Kidney (tissue), 22 donors: ENCODE measurements at places on chromosomes 16 and 17. TPM values are rescaled to one million over a fixed set of nuclear protein-coding genes. Genes with fewer than 3 reads are reported as not detected.

CA5A gene
- not detected for polyA plus RNA-seq

MYCBPAP gene
- polyA plus RNA-seq: 2.9 TPM

CA7 gene
- not detected for polyA plus RNA-seq

CEP295NL gene
- not detected for polyA plus RNA-seq

ITGB3 gene
- 7.1 TPM for polyA plus RNA-seq

NATD1 gene
- polyA plus RNA-seq: 5.0 TPM

C16orf92 gene
- polyA plus RNA-seq: not detected

GPR142 gene
- not detected for polyA plus RNA-seq

- DNase-seq: peak; percentile 59
These were observed at the start of gene FAM20A for GRCh38 chr17:68600931-68601564. TSS of gene FAM20A (minus strand) at chr17:68601367. CDS start at chr17:68600666, 701 bp downstream.

DNA sequence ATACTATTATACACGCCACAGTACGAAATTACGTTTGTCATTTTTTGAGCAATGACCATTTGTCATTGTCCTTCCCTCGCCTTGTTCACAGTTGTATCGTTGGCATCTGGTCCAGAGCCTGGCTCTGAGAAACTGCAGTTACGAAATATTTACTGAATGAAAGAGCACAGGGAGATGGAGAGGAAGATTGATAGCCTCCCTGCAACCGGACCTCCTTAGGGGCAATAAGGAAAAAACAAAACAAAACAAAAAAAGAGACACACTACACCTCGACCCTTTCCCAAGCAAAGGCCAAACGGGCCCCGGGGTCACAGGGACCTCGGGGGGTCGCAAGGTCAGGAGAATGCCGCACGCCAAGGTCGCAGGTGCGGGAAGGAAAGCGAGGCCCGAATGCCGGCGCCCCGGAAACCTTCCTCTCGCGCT, 857 bp downstream of the GOT2 start:
- peak; percentile 15 for DNase-seq

DNA sequence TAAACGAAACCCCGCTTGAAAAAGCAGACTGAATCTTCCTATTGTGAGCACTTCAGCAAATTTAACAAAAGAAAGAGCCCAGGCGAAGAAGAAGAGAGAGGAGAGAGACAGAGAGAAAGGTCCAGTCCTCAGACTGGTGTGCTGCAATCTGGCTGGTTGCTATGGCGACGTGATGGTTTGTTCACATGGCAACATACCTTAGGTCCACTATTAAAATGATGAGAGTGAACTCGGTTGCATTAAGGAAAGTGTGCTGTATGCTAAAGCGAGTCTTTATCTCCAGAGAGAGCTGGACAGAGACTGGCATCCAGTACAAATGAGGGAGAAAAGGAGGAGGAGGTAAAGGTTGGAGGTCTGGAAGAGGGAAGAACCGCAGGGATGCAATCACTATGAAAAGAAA, 271.8 kb upstream of the ZFHX3 start:
- no peak for DNase-seq

DNA sequence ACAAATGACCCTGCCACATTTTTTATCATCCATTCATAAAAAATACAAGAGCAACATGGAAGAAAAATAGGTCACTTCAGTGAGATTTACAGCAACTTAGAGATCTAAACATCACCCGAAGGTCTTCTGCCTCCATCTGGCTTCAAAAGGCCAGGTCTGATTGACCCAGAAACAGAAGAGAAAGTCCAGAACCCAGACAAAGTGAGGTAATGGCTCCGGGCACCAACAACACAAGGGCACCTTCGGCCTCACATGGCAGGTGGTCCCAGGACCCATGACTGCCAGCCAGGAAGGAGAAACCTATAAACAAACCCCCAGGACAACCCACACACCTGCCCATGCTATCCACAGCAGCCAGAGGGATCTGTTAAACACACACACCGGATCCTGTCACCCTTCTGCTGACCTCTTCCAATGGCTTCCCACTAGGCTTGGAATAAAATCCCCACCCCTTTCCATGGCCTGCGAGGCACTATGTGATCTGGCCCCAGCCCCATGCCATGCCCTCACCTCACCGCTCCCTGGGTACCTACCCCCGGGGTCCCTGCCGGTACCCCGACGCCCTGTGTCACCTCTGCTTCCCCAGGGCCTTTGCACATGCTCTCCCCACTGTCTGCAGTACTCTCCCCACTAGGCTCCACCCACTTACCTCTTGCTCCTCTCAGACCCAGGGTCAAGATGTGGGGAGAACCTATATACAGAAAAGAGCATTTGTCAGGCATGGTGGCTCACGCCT, 149.1 kb downstream of the ZNF423 start:
- no peak for DNase-seq

DNA sequence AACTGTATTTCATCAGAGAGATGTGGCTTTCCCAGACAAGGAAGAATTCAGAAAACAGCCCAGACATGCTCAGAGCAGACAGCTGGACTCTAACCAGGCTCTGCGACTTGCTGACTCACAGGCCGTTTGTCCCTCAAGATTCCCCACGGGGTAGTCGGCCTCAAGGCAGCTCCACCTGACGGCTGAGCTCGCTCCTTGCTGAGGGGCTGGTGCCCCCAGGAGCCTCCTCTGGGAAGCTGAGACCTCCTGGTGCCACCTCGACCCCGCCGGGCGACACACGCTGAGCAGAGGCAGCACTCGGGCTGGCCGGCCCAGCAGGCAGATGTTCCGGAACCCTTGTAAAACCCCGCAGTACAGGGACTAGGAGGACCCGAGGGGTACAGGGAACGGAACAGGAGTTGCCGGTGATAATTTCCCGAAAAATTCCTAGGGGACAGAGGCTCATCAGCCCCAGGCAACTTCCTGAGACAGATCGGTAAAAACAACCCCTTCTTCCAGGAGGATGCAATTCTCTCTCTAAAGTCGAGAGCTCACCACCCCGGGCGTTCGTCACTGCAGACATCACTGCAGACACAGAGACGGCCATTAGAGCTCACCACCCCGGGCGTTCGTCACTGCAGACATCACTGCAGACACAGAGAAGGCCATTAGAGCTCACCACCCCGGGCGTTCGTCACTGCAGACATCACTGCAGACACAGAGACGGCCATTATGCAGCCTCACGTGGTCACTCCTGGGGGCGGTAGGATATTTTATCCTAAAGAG, 19.9 kb downstream of the RPH3AL start:
- DNase-seq: peak; percentile 8

DNA sequence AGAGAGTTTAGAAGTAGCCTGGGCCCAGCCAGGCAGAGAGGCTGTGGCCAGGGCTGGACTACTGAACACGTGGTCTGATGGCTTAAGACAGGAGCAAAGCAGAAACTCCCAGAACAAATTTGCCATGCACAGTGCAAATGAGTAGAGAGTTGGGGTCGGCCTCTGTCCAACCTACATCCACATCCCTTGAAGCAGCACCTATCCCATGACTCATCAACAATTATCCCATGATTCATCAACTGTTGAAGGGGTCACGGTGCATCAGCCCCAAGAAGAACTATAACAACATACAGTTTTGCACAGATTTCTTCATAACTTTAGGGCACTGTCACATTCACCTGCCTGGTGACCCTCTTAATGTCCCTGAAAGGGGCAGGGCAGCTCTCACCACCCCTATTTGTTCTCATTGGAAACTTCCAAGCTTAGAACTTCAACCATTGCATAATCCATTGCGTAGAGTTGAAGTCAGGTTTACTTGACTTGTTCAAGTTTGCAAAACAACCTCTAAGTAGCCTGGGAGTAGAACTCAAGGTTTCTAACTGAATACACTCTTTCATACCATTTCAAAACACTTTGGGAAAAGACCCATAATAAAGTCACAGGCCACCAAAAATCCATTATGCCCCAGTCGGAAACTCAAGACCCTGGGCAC, 235.2 kb upstream of the CDH5 start:
- no peak for DNase-seq

DNA sequence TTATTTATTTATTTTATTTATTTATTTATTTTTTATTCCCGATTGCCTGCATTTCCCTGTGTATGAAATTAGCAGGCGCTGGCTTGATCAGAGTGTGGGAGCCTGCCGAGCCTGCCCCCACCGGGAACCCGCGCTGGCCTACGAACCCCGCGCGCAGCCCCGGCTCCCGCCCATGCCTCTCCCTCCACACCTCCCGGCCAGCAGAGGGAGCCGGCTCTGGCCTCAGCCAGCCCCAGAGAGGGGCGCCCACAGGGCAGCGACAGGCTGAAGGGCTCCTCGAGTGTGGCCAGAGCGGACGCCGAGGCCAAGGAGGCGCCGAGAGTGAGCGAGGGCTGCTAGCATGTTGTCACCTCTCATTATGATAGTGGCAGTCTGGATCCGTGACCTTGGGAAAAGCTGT, 13.0 kb upstream of the RBL2 start:
- no peak for DNase-seq

GRCh38 chr17:62870030-62870541, 62.0 kb upstream of the MARCHF10 start:
- peak; percentile 84 for DNase-seq

DNA sequence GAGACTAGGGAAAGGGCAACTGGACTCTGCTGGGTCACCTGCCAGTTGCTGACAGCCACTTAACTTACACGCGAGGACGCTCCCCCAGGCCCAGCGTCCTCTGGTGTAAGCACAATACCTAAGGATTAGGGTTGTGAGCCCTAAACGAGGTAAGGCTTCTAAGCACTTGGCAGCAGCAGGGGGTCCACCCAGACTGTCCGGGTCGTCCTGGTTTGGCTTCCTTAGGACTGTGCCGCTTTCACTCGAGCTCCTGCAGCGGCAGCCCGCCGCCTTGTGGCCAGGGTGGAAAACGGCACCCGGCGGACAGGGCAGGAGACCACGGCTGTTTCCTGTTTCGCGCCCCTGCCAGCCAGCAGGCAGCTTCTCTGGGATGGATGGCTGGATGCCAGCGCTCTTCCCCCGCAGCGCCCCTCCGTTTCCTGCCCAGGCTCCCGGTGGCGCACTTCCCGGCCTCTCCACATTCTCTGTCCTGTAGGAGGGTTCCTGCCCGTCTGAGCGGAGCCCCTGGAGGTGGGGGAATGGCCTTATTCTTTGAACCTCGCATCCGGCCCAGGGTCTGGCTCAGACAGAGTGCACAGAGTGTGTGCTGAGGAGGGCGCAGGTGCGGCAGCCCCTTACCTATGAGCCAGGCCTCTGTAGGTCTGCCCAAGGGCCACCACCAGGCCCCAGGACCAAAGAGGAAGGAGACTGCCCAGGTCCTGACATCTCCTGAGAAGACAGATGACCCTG, 47.0 kb upstream of the AMZ2 start:
- peak; percentile 91 for DNase-seq

DNA sequence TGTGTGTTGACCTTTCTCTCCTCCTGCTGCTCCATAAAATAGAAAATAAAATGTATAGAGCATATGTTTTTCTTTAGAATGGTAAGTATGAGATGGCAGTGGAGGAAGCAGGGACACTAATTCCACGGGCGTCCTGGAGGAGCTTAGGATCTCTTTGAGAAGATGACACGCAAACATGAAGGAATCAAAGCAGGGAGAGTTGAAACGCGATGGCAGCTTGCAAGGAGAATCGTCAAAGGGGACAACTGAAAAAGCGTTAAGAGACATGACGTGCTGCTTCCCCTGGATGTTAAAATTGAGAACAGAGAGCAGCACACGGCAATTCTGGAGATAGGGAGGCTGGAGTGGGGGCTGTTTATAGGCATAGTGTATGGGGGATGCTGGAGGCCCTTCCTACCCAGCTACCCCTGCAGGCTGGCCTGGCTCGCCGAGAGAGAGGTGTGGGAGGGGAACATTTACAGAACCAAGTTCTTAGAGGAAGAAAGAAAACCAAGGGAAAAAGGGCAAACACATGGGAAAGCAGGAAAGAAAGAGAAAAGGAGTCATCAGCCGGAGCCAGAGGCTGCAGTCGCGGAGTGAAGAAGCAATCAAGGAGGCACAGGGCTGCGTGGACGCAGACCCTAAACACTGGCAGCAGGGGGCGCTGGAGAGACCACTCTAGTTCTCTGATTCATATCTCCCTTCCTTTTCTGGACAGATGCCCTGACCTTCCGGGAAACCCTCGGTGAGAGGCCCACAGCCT, 55.8 kb downstream of the MYH13 start:
- DNase-seq: no peak

GRCh38 chr17:77266213-77266612, 125.4 kb downstream of the SEC14L1 start:
- no peak for DNase-seq

GRCh38 chr16:3020604-3021448, 658 bp downstream of the TNFRSF12A start:
- peak; percentile 89 for DNase-seq

DNA sequence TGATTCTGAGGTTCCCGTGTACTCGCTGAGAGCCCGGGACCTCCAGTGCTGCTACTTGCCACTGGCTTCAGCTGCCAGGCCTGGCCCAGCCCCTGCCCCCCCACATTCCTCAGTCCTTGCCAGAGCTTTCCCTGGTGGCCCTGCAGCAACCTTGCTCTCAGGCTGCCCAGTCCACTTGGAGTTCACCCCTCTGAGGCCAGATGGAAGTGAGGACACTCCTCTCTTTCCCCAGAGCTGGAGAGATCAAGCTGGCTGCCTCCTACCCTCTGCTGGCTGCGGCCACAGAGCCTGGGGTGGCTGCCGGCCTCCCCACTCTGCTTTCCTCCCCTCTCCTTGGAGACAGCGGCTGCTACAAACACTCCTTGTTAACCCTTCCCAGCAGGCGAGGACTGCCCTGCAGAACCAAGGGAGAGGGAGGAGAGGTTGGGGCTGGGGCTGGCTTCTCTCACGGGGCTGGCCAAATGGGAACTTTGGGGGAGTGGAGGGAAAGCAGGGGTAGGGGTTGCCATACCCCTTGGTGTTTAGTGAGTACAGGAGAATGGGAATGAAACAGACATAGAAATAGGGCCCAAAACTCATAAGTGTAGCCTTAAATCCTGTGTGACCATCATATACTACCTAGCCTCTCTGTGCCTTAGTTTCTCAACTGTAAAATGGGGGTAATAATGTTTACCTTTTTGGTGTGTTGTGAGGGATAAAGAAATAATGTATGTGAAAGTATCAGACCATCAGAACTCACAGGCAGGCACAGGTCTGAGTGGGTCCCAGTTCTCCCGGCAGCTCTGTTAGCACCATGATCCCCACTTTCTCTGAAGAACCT, at the start of gene GAS2L2:
Gene GAS2L2 (minus strand): TSS at position 295 of the 820 bp plus-strand sequence. CDS start 389 bp downstream, outside the sequence.
- no peak for DNase-seq

DNA sequence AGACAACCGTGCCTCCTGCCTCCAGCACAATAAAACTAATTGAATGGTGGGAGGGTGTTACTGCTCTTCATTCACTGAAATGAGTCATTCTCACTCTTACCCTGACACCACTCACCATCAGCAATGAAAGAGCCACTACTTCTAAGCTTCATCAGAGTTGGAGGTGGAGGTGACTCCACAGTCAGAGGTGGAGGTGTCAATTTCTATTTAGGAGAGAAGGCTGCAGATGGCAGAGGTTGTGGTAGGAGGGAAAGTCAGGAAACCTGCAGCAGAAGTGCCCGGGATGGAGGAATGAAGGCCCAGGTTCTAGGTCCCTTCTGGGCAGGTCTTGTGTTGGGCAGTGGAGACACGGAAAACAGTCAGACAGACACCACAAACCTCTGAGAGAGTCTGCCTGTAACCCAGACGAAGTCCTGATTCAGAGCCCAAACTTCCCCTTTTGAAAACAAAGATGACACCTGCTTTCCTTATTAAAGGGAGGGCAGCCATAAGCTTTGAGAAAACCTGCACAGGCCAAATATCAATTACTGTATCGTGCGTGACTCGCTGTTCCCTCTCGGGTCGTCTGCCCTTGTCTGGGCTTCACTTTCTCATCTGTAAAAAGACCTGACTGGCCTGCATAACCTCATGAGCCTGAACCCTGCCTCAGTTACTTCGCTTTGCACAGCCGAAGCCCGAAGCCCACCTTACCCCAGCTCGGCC, 668 bp downstream of the ATPAF2 start:
- DNase-seq: peak; percentile 16

- DNase-seq: no peak
These were observed 1.2 kb downstream of the GID4 start for GRCh38 chr17:18040261-18040858.

GRCh38 chr16:29729116-29729521, 16.7 kb downstream of the C16orf54 start:
- peak; percentile 70 for DNase-seq

GRCh38 chr17:36705874-36706731, 104.7 kb downstream of the MRM1 start:
- DNase-seq: peak; percentile 66
